Kidney capillary endothelial cell (primary cell): ENCODE measurements at places on chromosomes 3 and 15.
A peak's percentile ranks its signal among the peaks of the same experiment; 100 is the strongest.

DNA sequence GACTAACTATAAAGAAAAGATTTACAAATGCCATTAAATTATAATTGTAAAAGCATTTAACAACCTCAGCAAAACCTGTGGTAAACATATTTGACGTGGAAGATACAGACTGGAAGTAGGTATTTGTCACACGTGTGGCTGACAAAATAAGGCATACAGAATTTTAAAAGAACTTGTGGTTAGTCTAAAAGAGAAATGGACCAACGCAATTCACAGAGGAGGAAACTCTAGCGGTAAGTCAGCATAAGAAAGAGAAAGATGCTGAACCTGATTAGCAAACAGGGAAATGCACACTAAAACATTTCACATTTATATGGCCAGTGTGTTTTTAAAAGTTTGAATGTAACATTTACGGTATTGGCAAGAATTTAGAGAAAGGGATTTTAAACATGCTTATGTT lies 35.3 kb downstream of the KCNH8 start:
- no peak for DNase-seq

GRCh38 chr3:187165144-187165543 lies 25.8 kb upstream of the RPL39L start:
- peak; percentile 48 for DNase-seq

DNA sequence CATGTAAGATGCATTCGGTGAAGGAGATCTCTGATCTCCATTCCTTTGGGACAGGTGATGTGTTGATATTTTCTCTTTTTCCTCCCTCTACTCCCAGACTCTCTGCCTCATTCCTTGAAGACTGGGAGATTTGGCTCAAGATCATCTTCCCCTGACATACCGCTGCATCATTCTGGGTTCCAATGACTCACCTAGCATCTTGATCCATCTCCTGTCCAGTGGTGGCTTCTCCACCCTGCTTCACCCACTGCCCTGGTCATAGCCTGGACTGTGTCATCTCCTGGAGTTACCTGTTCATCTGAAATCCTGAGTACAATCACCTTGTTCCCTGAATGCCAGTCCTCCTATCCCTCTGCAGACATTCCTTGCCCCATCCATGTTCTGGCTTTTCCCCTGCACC lies 57.4 kb upstream of the TRAK1 start:
- no peak for DNase-seq

DNA sequence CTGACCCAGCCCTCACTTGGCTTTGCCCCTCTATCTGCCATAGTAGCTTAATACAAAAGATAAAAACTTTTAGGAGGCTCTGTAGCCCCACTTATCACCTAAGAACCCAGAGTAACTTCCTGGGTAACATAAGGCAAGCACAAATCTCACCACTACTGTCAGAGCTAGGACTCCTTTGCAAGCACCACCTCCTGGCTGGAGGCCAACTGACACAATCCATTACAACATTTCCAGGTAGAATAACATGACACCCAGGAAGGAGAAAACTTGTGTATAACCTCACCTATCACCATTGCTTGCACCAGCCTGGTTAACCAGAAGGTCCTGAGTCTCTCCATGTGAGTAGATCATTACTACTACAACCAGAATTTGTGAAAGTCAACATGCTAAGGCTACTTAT lies 230.0 kb downstream of the TUSC7 start:
- no peak for DNase-seq

DNA sequence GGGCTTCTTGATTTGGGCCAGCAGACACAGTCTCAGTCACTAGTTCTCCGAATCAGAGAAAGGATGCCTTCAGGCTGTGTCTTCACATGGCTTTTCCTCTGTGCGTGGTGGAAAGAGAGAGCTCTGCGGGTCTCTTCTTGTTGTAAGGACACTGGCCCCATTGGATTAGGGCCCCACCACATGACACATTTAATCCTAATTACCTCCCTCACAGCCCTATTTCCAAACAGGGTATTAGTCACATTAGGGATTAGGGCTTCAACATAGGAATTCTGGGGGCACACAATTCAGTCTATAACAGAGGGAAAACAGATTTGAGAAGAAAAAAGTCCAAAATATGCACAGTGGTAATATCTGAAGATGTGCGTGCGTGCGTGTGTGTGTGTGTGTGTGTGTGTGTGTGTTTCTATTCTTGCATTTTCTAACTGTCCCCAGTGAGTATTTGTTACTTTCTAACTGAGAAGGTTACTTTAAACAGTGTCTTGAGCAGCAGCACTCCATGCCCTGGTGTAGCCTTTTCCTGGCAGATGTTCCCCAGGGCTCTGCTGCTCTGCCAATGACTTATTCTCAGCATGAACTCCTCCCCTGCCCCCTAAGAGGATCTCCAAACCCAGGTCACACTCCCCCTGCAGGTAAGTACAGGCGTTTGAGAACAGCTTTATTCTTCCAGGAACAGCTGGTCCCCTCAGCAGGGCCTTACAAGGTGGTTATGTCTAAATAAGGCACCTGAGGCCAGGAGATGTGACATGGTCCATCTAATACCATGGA lies 72.9 kb downstream of the RPL39L start:
- DNase-seq = no peak

DNA sequence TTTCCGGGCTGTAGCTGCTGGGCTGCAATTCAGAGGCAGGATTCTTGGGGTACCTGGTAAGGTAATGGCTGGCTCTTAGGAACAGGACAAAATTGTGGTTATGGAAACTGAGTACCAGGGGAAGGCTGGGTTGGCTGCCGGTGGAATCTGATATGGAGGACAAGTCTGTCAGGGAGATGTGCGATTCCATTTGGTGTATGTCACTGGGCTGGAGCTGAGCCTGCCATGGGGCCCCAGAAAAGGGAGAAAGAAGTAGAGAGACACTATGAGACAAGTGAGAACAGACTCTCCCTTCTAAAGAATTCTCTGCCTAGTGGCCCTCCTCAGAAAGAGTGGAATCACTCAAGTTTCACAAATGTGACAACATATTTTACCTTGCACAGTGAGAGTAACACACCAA lies 368.2 kb upstream of the ROPN1 start:
- DNase-seq = no peak

GRCh38 chr15:38084289-38084688 lies 149.8 kb downstream of the TMCO5A start:
- peak; percentile 76 for DNase-seq

DNA sequence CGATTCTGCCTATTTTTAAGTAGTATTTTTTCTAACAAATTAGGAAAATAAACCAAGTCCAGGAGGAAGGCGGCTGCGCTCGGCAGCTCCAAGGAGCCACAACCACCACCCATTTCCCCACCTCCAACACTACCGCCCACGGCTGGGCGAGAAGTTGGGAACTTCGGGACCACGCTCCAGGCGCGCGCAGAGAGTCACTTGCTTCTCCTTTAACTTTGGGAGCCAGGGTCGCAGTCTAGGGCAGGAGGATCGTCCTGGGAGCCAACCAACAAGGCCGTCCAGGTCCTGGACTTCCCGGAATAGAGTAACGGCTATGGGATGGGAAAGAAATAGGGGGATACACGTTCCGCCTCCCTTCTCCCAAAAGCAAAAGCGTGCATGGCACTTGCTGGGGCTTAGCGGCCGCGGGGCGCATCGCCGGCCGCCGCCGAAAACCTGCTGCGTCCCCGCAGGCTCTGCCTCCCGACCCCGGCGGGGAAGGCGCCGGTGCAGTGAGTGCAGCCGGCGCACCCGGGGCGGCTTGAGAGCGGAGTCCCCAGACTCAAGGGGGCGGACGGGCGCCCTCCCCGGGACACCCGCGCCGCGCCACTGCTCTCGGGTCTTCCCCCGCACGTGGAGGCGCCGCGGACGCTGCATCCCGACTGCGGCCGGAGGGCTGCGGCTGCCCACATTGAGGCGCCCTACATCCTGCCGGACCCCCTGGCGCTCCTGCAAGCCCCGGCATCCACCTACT lies 699 bp downstream of the MEGF11 start:
- DNase-seq = no peak

DNA sequence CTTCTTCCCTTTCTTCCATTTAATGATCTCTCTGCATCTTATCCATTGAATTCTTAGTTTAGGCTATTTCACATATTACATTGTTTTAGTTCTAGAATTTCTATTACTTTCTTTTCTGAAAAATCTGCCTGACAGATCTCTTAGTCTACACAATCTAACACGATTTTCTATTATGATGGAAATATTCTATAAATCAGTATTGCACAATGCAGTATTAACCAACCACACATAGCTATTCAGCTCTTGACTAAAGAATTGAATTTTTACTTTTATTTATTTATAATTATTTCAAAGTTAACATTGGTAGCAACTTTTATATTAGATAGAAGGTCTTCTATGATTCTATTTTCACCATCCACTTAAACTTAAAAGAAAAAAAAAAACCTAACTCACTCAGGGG lies 36.2 kb upstream of the GOLGA8A start:
- no peak for DNase-seq

DNA sequence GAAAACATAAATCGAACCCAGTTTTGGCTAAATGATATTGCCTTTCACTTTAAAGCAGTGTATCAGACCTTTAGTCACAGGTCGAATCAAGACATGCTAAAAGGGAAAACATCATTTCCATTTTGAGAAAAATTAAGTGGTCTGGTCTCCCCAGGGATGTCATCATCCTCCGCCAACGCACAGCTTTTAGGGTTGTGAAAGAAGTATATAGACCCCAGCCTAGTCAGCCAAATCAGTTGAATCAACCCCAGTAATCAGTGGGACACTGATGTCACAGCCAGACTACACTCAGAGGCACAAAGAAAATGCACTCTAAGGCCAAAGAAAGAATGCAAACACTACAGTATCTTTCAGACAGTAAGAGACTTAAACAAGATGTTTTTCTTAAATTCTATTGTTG lies 187.4 kb downstream of the ZIC4 start:
- no peak for DNase-seq

DNA sequence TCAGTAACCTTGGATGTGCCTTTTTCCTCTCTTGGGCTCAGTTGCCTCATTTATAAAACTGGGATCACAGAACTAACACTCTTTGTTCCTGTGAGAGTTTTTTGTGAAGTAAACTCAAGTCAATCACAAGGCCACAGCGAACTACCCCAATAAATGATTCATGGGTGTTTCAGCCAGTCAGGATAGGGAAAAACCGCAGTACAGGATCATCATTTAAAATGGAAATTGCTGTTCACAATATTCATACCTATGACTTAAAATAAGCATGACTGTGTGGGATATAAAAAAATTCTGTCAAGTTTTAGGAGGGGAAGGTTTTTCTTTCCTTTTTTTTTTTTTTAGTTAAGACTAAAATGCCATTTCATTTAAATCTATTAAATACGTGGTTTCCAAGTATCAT lies 238.1 kb downstream of the CHST2 start:
- no peak for DNase-seq

DNA sequence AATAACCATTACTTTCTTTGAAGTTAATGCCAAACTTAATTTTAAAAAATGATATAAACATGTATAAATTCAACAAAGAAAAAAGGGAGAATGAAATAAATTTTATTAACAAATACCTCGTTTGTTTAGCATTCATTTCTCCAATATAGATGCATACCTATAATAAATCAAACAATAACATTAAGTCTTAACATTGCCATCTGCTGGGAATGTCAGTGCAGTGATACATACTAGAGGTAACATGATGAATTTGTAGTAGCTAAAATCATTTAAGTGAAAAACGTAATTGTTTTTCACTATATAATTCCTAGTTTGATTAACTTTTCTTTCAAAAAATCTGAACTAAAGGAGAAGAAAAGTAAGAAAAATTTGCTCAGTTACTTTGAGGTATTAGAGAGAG lies 340.2 kb upstream of the CBLB start:
- peak; percentile 17 for DNase-seq

DNA sequence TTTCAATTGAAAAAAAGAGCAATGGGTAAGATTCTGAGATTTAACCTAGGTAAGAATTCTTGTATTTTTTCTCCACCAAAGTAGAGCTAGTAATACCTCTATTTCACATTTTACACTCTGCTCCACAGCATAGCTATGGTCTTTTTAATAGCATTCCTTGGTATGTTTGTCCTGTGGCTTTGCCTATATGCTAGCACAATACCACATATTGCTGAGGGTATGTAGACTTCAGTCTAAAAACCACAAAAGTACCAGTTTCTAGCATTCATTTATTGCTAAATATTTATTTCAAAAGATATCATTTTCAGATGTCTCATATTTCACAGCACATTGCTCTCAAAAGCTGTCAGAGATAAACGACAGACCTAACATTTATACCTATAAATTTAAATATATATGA lies 18.2 kb upstream of the EOGT start:
- DNase-seq = no peak

DNA sequence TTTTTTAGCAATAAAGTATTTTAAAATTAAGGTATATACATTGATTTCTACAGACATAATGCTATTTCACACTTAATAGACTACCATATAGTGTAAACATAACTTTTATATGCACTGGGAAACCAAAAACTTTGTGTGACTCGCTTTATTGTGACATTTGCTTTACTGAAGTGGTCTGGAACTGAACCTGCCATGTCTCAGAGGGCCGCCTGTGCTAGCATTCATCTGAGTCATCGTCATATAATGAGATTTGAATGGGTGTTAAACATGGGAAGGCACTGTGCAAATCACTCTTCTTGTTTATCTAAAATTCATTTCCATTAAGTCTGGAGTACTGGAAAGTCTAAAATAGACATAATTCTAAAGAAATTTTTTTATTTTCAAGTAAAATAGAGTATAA lies 12.9 kb downstream of the EIF2AK4 start:
- DNase-seq = no peak

DNA sequence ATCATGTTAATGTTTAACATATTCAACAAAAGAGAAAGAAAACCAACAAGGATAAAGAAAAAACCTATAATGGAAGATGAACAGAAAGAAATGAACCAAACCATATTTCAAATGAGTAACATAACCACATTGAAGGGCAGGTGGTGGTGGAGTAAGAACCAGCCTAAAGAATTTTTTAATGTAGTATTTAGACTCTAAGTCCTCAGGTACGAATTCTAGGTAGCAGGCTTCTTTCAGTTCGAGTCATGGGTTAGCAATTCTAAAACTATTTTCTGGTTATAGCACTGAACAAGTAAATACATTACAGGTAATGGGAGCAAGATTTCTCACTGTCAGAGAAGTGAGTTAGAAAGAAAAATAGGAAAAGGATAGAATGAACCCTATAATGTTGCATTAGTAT lies 24.4 kb downstream of the DCBLD2 start:
- DNase-seq = no peak

- DNase-seq = no peak
These were observed 1.3 kb downstream of the SEMA7A start for GRCh38 chr15:74432271-74432967.

GRCh38 chr3:187974871-187975271 lies 179.1 kb upstream of the LPP start:
- no peak for DNase-seq

DNA sequence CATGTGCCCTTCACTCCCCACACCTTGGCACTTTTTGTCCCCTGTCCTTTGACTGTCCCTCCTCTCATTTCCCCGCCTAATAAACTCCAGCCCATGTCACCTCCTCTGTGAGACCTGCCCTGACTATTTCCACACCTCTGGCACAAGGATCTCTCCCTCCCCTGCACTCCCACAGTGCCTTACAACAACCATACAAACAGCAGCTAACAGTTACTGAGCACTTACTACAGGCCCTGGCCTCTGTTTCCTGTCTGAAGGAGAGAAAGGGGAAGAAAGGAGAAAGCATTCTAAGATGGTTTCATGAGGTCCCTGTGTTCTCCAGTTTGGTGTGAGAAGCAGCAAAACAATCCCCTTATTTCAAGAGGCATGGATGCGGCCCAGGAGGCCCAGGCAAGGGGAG lies 20.0 kb upstream of the TRH start:
- DNase-seq = no peak
